ENCODE measurements at places on chromosomes 4 and X.

- DNase-seq, result no peak
These were observed at the start of gene SPATA18 for GRCh38 chr4:52051213-52051614. Gene SPATA18 (plus strand): TSS chr4:52051304. CDS start chr4:52051705, 401 bp downstream.

- peak; percentile 3 for DNase-seq
These were observed 11.4 kb downstream of the ASIC5 start for GRCh38 chr4:155854582-155855226.

DNA sequence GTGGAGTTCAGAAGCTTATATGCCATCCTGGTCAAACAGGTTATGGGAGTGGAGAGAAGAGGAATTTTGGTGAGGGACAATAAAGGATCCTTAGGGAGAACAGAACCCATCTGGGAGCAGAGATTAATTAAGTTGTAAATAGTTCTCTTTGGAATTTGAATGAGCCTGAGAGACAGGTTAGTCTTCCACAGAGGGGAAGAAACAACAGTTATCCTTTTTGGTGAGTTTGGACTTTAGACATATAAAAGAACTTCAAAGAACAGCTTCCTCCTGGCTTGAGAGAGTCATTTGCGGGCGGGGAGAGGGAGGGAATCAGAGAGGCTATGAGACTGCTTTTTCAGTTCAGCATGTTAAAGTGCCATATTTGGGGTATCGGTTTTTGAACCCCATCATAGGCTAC, 793.3 kb upstream of the MAGEB2 start:
- DNase-seq, result no peak

DNA sequence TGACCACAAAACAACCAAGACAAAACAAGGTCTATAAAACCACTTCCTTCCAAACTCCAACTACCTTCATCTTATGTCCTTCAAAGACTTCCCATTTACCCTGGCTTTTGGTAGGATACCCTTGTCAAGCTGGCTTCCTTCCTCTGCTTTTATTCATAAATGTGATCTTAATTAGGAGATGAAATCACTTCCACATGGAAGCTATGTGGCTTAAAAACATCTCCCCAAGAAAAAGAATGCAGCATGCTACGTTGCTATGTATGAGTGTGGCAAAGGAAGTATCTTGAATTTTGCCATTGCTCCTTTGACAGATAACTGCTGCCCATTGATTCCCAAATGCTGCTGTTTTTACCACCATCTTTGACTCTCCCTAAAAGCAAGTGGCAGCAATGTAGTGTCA, 46.4 kb upstream of the VEGFD start:
- no peak for DNase-seq

DNA sequence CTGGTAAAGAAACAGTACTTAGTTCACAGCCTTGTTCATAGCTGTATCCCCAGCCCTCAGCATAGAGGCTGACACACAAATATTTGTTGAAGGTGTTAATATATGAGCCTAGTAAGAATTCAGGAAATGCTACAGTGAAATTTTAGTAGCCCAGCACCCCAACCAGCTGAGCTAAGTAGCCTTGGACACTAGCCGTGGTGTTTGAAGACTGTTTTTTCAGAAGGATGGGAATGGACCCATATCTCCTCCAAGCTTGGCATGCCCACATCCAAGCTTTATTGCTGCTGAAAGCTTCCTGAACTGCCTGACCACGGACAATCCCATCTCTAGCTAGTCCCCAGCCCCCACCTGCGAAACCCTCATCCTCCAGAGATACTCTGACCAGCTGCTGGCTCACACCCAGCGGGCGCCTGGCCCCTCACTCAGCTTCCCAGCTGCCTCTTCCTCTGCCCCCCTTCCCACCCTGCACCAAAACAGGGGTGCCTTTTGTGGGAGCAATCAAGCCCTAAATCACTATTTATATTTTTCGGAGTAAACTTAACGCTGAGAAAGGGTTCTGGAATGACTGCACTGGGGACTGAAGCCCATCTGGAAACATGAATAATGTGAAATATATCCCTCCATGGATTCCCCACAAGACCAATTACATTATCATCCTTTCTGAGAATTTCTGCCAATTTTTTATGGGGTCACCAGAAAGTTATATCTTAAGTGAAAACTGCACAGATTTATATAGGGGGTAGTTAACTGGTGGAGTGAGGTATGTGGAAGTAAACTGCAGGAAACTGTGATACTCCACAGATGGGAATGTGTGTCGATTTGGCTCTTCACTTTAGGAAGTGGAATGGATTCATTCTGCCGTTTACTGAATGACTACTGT, 41.1 kb upstream of the CBR4 start:
- no peak for DNase-seq

DNA sequence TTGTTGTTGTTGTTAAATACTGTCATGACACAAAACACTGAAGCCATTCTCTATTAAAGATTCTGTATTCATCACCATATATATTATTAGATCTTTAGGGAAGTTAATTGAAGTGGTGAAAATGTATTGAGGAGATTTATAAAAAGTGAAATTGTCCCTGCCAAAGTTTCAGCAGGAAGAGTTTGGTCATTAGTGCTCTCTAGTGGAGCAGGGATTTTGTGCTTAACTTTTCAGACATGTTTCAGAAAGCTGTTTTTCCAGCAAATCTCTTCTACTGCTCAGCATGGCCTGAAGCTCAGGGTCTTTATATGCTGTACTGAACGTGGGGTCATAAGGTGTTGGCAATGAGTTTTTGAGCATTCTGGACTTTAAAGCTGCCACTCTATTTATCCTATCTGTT, 36.7 kb upstream of the CXXC4 start:
- DNase-seq, result no peak

GRCh38 chr4:17665346-17665745, 50.9 kb downstream of the MED28 start:
- DNase-seq, result no peak

DNA sequence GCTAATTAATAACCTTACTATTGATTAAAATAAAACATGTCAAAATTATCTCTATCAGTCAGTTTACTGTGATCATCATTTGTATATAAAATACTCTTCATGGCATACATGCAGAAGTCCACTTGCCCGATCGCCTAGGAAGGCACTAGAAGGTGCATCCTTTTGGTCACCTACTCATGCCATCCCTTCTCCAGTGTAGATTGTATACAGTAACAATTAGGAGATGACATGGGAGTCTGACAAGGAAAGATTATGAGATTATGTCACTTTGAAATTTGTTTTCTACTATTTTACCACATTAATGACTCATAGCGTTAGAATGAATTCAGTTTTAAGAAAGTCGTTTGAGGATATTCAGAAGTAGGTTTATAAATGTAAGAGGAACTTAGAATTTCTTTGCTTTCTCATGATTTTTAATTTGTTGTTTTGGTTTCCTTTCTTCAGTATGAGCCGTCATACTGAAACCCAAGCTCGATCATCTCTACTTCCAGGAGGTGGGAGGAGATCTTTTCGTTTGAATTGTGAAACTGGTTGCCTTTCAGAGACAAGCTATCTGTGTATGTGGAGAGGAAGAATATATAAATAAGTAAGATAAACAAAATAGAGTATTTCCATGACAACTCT, 51.1 kb upstream of the UNC5C start:
- DNase-seq, result no peak

- no peak for DNase-seq
These were observed 34.6 kb upstream of the SLC9A7 start for GRCh38 chrX:46793386-46794143.

DNA sequence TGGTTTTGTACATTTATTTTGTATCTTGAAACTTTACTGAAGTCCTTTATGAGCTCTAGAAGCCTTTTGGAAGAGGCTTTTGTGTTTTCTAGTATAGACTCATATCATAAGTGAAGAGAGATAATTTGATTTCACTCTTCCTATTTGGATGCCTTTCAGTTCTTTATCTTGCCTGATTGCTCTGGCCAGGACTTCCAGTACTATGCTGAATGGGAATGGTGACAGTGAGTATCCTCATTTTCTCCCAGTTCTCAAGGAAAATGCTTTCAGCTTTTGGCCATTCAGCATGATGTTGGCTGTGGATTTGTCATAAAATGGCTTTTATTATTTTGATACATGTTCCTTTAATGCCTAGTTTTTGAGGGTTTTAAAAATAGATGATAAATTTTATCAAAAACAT, 1061.3 kb downstream of the STPG2 start:
- DNase-seq, result no peak
